ENCODE measurements at places on chromosomes 6 and 20.

DNA sequence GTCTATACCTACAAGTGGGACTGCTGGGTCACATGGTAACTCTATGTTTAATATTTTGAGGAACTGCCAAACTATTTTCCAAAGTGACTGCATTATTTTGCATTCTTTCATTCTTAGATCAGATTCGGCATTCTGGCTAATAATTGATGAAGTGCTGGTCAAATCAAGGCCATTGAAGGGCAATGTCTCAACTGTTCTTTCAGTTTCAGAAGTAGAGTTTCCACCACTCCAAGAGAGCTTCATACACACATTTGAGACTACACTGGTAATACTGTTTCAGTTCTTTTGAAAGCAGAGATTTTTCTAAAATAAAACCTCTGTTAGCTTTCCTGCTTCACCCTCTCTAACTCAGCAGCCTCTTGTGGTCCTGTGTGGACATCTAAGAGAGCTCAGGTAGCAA lies 154.5 kb downstream of the CFAP61 start:
- DNase-seq: no peak

GRCh38 chr6:43990627-43991619 lies 136.3 kb downstream of the MRPL14 start:
- DNase-seq: no peak

GRCh38 chr6:97187951-97188350 lies 95.1 kb downstream of the MMS22L start:
- no peak for DNase-seq

DNA sequence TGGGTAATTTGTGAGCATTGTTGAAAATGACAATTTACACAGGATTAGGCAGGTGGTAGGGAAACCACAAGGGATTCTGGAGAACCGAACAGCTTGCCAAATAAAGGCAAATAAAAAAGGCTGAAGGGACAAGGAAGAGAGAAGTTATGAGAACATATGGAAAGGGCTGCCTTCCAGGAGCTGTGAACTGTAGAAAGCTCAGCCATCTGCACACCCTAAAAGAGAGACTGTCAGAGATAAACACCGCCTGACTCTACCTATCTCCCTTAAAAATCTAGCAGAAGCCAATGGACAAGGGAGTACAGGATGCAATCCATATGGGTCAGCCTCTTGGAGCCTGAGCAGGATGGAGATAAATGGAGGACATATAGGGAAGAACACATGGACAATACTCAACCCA lies 12.7 kb upstream of the SLC17A1 start:
- DNase-seq: no peak

GRCh38 chr20:19407736-19408135 lies 195.3 kb downstream of the SLC24A3 start:
- no peak for DNase-seq

DNA sequence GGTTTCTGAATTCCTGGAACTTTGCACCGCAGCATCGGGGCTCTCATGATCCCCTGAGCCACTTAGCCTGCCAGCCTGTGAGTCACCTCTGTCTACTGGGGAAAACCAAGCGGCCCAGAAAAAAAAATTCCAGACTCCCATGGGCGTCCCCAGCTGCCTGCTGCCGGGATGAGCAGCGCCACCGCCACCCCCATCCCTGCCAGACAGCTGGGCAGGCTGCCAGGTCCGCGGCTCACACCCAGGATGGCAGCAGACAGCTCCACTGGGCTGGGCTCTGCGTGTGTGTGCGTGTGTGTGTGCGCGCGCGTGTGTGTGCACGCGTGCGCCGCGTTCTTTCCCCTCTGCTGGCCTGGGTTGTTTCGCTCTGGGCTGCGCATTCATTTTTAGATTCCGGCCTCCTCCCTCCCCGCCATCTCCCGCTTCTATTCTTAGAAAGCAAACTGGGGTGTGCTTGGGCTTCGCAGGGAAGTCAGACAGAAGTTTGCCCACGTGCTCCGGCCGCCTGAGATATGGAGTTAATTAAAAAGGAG lies 38.9 kb upstream of the PMEPA1 start:
- DNase-seq: no peak

DNA sequence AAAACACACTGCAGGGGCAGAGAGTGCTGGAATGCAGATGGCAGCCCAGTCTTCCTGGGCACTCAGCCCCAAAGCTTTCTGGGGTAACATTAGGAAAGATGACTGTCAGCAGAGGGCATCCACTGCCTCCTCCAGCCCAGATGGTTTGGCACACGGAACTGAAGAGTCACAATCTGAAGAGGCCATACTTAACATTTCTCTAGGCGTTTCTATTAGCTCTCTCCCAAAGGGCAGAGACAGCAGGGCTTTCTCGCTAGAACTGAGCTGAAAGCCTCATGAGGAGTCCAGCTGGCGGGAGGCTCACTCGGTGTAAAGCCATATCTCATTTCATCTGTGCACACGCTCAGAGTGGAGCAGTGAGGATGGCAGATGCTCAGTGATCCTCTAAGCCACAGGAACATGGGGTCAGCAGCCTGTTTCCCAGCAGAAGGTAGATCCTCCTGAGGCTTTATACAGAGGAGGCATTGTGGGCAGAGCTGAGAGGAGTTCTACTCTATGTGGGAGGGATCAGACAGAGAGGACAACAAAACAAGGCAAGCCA lies 28.1 kb downstream of the ALDH8A1 start:
- DNase-seq: no peak

DNA sequence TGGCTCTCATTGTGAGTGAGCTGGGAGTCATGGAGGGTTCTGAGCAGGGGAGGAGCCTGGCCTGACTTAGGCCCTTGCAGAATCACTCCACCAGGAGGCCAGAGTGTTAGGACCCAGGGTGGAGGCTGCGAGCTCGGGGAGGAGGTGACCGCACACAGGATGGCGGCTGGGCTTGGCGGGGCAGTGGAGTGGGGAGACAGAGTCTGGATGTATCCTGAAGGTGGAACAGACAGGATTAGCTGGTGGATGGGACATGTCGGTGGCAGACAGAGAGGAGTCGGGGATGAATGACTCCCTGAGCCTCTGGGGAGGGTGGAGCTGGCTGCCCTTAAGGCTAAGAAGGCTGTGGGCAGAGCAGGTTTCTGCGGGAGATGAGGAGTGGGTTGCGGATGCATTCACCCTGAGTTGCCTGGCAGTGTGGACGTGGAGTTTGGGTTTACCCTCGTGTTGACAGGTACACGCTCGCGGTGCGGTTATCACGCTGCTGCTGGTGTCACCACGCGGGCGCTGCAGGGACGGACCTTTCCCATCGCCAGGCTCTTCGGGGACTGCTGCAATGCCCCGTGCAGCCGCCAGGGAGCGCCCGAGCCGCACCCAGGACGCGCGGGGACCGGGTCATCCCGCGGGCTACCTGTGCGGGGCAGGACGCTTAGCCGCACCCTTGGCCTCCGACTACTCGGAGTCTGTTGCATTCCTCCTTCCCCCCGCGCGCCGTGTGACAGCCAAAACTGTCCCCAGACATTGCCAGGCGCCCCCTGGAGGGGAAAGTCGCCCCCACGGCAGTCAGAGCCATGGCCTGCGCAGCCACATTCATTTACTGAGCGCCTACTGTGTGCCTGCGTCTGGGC lies 43.0 kb upstream of the PTGIS start:
- DNase-seq: no peak

- DNase-seq: no peak
Measured at GRCh38 chr6:170164271-170164900, 126.5 kb downstream of the DLL1 start.

DNA sequence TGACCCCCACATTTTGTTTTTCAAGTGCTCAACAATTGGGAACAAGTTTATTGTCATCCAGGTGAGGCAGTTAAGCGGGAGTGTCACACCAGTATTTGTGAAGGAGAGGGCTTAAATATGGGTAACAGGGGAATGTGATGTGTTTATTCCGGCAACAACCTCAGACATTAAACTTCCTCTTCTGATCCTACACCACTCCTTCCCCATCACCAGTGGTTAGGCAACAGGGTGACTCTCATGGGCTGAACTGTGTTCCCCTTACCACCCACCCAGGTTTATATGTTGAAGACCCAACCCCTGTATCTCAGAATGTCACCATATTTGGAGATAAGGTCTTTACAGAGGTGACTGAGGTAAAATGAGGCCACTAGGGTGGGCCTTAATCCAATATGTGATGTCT lies 52.1 kb upstream of the RNF182 start:
- no peak for DNase-seq

DNA sequence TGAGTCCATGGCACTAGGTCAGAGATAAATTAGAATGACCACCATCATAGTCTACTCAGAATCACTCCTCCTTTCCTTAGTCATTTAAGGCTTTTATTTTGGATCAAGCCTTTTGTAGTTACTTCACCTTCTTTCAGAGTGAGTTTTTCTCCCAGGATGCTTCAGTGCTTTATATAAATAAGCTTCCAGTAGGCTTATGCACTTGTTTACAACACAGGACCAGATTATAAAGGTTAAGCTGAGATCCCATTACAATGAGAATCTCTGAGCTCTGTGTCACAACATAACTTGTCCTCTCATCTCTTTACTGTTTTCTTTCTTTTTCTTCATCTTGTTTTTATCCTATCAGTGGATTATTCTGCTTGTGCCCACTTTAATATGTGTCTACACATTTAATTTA lies 47.9 kb downstream of the CEP57L1 start:
- no peak for DNase-seq

- DNase-seq: no peak
Measured at GRCh38 chr6:111768431-111768770, 104.9 kb downstream of the FYN start.

DNA sequence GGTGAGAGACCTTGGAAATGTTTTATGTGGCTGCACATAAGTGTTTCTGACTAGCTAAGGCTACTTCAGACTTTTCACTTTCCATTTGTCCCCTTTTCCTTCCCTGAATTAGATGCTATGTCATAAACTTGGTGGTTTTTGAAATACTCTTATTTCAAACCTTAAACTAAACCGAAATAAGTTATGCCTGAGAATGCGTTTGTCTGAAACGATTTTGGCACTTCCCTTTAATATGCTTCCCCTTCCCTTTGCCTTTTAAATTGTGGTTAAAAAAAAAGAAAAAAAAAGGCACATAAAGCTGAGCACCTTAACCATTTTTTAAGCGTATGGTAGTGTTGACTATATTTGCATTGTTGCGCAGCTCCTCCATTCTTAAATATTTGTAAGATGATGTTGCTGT lies 14.3 kb downstream of the ZNF451 start:
- DNase-seq: no peak
